ENCODE measurements at places on chromosomes 2 and 18. TPM values are rescaled to one million over a fixed set of nuclear protein-coding genes. Genes with fewer than 3 reads are reported as not detected.

TEKT4 gene
- total RNA-seq: not detected

CXCR1 gene
- total RNA-seq: not detected

FNDC4 gene
- not detected for total RNA-seq

DNA sequence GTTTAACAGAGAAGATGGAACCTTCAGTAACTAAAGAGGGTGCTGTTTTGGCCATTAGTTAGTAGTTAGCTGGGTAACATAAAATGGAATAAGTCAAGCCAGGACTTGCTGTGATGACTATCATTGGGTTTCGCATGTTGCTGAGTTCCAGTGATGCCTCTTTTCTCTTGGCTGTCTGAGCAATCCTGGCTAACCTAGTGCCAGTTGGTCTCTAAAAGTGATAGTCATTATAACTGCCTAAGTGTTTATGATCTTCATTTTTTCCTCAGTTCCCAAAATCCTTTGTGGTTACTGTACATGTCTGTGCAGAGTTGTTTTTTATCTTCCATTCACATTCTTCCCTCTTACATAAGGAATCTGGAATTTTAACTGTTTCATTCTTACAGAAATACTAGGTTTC, 33.4 kb downstream of the WDR43 start:
- no peak for DNase-seq

GRCh38 chr2:46984642-46985476, 69.3 kb upstream of the MCFD2 start:
- no peak for DNase-seq

DNA sequence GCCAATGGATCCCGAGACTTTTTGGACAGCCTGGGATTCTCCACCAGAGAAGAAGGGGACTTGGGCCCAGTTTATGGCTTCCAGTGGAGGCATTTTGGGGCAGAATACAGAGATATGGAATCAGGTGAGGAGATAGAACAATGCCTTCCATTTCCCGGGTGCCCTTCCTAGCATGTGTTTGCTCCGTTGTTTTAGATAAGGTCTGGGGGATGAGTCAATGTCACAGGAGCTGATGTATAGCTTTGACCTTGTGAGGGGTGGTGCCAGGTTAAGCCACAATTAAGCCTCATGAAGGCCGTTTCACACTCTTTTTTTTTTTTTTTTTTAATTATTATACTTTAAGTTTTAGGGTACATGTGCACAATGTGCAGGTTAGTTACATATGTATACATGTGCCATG, 4.7 kb downstream of the TYMS start:
- no peak for DNase-seq

DNA sequence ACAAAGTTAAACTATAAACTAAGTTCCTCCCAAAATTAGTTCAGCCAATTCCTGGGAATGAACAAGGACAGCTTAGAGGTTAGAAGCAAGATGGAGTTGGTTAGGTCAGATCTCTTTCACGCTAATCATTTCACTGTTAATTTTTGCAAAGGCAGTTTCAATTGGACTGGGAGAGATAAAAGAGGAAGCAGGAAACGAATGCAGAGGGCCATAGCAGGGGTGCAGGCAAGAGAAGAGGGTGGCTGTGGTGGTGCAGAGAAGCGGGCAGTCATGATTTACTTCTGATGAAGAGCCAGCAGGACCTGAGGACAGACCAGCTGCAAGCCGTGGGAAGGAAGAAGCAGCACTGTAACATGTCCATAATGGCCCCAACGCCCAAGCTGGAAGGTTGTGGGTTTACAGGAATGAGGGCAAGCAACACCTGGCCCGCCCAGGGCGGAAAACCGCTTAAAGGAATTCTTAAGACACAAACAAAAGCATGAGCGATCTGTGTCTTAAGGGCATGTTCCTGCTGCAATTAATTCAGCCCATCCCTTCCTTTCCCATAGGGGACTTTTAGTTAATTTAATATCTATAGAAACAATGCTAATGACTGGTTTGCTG, 4.1 kb upstream of the RMP24 start:
- DNase-seq: no peak
